ENCODE measurements at places on chromosomes 7 and 10.

GRCh38 chr7:150956395-150957132, 21.6 kb downstream of the KCNH2 start:
- no peak for DNase-seq

GRCh38 chr7:77537136-77537777, at the start of gene PTPN12:
PTPN12 (plus strand) TSS chr7:77537295; CDS start chr7:77537547, 252 bp downstream.
- no peak for DNase-seq

GRCh38 chr10:77391605-77392235, 245.9 kb downstream of the KCNMA1 start:
- DNase-seq: no peak

DNA sequence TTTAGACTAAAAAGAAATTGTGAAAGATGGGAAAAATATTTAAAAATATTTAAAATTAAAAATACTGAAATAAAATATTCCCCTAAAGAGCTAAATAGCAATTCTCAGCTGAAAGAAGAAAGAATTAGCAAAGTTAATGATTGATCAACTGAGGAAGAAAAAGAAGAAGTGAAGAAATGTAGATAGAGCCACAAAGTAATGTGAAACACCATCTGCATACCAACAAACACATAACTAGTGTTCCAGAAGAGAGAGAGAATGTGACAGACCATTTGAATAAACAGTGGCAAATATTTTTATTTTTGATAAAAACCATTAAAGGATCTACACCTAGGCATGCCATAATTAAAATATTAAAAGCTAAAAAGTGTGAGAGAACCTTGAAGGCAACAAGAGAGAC, 784.5 kb upstream of the ZWINT start:
- no peak for DNase-seq

GRCh38 chr7:143938379-143939243, 3.6 kb downstream of the OR2F2 start:
- no peak for DNase-seq

DNA sequence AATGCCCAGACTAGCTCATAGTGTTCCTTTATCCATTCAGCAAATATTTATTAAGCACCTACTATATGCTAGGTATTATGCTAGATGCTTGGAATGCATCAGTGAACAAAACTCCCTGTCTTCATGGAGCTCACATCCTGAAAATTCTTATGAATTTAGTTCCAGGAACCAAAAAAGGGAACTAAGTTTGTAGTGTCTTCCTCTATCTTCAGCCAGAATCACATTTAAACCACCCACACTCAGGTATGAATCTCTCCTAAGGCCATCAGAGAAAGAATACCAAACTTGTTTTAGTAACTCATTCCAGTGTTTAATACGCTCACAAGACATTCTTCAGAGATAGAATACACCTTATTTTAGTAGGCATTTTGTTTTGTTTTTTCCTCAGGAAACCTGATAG, 10.1 kb upstream of the EGR2 start:
- DNase-seq: no peak

GRCh38 chr10:33157103-33157502, 177.4 kb downstream of the NRP1 start:
- DNase-seq: no peak

- no peak for DNase-seq
These were observed 95.3 kb upstream of the CYP26C1 start for GRCh38 chr10:92965314-92965713.

DNA sequence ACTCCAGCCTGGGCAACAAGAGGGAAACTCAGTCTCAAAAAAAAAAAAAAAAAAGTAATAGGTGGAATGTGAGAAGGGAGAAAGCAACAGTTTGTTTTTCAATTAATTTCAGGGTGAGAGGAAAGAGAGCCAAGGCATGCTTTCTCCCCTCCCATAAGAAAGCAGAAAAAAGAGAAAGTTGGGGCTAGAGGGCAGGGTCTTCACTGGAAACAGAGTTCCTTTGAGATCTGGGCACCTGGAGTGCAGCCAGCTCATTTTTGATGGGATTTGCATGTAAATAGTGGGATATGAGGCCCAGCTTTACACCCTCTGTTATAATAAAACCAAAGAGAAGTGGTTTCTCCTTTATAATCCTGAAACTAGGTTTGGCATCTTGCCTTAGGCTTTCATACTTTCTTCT, 13.8 kb upstream of the STOX1 start:
- no peak for DNase-seq

DNA sequence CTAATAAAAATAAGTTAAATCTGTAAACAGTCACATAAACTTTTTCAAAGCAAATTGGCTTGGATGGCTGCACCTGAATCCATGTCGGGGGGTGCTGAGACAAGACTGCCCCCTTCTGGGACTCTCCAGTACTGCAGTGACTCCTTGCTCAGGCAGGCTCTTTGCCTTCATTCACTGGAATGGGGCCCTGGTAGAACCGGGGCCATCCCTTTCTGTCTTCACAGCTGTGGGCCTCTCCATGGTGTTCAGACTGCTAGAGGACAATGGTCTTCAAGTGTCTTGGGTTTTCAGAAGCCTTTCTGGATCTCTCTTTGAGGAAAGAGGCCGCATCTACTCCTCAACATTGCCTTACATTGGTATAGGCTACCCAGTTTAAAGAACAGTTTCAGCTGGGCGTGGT, 16.1 kb upstream of the IMPDH1 start:
- peak; percentile 80 for DNase-seq

- no peak for DNase-seq
These were observed 238.5 kb upstream of the GALNT17 start for GRCh38 chr7:70893422-70893821.

DNA sequence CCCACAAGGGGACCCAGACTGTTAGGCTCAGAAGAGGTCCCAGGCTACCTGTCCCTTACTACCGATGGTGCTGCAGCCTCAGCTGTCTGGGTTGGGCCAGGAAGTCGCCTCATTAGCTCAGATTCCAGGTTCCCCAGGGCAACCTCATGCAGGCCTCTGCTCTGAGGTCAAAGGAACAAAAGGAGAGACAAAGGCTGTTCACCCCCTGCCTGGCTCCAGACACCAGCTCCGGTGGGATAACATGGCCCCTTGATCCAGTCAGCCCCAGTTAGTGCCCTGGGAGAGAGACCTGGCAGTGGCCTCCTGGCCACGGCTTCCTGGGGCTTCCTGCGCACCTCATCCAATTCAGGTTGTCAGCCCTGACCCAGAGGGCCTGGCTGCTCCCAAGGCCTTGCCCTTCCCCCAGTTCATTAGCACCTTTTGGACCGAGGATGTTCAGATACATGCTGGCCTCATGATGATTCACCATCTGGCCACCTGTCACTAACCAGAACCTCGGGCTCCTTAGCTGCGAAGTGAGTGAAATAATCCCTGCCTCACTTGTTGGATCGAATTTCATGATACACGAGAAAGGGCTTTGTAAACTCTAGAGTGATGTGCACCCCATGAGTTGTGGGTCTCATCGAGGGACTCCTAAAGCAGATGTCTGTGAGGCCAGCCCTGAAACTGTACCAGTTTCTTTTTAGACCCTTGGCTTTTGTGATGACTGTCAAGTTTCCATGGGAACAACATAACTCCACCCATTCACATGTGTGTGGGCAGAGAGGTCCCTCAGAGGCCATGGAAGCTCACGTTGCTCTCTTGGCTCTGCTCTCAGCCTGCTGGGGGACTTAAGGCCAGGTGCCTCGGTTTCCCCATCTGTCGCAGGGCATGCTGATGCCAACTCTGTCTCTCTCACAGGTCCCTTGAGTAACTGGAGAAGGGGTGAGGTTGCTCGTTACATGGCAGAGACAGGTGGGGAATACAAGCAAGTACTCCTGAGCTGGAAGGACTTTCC, 79.5 kb upstream of the PCBD1 start:
- no peak for DNase-seq

DNA sequence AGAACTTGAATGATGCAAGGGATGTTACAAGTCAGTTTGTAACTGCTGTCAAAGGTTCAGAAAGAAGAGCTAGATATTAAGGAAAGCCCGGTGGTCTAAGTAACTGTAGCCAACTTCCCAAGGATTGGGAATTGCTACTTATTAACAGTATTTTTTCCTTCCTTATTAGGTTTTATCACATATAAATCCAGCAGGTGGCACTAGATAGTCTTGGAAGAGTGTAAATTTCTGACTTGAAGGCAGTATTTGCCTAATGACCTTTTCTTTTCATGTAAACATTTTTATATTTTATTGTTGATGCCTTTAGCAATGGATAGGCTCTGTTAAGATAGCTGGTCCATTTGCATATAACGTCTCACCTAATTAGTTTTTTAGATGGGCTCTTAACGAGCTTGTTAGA, 51.2 kb downstream of the ANLN start:
- DNase-seq: no peak

DNA sequence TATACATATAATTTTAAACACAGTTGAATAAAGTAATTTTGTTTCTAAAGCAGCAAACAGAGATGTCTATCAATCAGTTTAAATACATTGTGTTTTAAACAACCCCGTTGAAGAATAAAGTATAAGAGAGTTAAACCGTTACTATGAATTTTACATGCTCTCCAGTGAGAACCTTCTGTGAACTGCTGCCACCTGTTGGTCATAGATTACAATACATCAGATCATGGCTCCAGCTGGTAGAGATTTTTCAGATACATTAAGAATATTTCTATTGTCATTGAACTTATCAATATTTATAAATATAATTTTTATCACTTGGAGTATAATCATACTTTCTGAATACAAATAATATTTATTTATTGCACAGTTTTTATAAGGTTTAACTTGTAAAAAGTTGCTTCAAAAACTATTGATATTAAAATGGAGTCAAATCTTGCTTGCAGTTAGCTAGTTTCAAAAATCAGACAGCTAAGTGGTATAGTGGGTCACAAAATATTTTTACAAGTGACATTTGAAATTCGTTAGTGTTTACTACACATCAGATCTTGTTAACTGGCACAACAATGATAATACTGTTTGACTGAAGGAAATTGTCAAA, 561.2 kb upstream of the PHF14 start:
- no peak for DNase-seq

GRCh38 chr7:91915401-91916050, 25.1 kb upstream of the AKAP9 start:
- DNase-seq: no peak

- DNase-seq: no peak
These were observed 10.5 kb upstream of the SLC26A3 start for GRCh38 chr7:107813524-107813923.

DNA sequence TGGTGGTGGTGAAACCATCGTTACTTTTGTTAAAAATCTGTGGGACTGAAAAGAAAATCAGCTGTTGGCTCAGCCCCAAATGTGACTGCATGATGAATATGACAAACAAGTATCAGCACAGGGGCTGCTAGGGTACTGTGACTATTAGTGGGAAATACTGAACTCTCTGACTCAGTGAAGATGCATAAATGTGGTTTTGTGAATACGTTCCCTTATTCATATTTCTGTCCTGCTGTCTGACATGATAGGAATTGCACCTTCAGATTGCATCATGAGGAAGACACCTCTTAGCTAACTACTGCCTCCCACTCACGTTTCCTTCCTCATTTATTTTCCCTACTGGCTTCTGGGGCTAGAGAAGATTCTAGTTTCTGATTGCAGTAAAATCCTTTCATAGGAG, 1.4 kb downstream of the CLEC5A start:
- no peak for DNase-seq

GRCh38 chr10:100184426-100184825, 1.4 kb downstream of the ERLIN1 start:
- no peak for DNase-seq

DNA sequence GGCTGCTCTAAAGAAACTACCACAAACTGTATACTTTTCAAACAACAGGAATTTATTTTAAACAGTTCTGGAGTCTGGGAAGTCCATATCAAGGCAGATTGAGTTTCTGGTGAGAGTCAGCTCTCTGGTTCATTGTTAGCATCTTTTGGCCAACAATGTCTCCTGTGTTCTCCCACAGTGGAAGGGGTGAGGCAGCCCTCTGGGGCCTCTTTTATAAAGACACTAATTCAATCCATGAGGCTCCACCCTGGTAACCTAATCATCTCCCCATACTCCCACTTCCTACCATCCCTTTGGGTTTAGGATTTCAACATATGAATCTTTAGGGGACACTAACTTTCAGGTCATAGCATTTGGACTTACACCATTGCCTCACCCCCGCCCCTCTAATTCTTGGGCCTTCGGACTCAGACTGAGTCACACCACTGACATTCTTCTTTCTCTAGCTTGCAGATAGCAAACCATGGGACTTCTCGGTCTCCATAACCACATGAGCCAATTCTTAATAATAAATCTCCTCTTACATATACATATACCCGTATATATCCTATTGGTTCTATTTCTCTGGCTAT, 64.3 kb upstream of the ANTXRL start:
- no peak for DNase-seq

Data from stimulated activated CD8-positive, alpha-beta memory T cell treated with anti-CD3 and anti-CD28 coated beads, Interleukin-7, amount 100 ng/mL, for 1 hour (primary cell).